Stimulated activated naive CD8-positive, alpha-beta T cell treated with anti-CD3 and anti-CD28 coated beads, Interleukin-15, Interleukin-2, amounts not matched to agents 100 U/mL and 50 U/mL, for 24 hours (primary cell): ENCODE measurements at places on chromosomes 3 and 15.

- no peak for DNase-seq
Observed at GRCh38 chr3:4977853-4978203, 1.4 kb upstream of the BHLHE40 start.

GRCh38 chr3:84925571-84925970 is 33.2 kb upstream of the CADM2 start:
- no peak for DNase-seq

DNA sequence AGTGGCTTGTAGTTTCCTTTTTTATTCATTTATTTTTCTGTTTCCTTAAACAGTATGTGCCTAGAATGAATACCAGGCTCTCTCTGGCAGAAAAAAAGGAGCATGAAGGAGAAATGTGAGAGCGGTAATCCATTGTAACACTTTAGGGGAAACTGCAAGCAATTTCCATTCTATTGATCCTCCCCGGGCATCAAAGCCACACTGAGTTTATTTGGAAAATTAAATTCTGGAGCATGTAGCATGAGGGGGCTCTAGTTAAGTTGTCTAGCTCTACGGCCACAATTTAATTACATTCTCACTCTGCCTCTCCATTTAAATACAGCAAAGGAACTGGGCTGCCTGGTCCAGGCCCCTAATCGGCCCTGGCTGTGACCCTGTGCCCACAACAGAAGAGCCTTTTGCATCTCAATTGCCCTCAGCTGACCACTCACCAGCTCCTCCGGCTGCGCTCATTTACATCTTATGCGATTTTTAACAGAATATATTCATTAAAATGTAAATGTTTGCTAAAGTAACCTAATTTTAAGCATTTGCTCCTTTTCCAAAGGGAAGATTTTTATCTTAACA is 72.9 kb downstream of the MEGF11 start:
- no peak for DNase-seq

DNA sequence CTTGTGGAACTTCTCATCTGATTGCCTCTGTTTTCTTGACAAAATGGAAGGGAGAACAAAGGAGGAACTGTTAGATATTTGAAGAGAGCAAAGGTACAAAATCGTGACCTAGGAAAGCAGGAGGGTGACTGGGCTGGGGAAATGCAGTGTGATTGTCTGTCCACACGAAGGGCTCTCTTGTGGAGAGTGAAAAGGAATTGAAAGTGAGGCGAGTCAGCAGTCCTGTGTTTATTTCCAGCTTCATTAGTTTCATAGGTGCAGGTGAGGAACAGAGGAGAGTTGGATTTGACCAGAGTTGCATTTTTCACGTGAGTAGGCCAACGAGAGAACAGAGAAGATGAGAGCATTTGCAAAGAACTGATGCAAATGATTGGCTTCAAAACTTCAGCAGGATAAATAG is 336.4 kb upstream of the SATB1 start:
- DNase-seq, result no peak

GRCh38 chr3:179981646-179982045 is 55.1 kb downstream of the PEX5L start:
- DNase-seq, result no peak

DNA sequence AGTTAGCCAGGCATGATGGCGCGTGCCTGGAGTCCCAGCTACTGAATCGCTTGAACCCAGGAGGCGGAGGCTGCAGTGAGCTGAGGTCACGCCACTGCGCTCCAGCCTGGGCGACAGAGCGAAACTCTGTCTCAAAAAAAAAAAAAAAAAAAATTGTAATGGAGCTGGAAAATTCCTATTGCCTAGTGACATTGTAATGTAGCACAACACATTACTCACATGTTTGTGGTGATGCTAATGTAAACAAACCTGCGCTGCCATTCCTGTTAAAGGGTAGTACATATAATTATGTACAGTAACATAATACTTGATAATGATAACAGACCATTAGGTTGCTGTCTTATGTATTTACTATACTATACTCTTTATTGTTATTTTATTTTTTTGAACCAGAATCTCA is 39.1 kb downstream of the KNL1 start:
- DNase-seq, result no peak

GRCh38 chr15:95511671-95512070 is 818.8 kb upstream of the NR2F2 start:
- DNase-seq, result no peak

- no peak for DNase-seq
Observed at GRCh38 chr15:42903388-42904324, 16.9 kb downstream of the TTBK2 start.

- DNase-seq, result no peak
Observed at GRCh38 chr3:128786434-128787020, 60.5 kb downstream of the RAB7A start.

GRCh38 chr3:111592936-111593335 is 2.2 kb downstream of the ZBED2 start:
- no peak for DNase-seq

GRCh38 chr3:31541089-31541488 is 8.4 kb downstream of the STT3B start:
- DNase-seq, result no peak

DNA sequence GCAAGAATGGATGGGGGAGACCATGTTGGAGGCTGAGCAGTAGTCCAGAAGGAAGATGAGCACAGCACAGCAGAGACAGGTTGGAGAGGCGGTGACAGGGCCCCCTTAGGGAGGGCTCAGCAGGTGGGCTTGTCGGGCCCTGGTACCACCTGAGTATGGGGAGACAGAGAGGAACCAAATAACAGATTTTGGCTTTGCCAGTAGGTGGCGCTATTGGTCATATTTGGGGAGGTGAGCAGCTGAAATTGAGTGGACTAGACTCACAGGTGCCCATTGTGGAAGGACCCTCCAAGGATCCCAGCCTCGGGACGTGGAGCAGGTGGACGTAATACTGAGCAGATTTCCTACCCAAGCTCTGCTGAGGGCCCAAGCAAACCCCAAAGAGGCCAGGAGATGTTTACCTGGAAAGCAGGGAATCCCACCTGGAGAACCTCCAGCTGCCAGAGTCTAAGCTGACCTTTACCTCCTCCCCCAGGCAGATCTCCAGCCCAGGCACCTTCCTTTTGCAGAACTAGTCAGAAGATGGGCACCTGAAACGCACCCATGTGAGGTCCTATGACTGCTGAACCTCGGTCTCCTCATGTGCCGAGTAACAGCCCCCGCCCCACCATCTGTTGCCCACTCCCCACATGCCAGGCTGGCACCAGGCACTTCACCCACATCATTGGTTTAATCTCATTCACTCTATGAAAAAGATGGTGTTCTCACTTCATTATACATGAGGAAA is 24.6 kb upstream of the CORO2B start:
- peak; percentile 81 for DNase-seq

DNA sequence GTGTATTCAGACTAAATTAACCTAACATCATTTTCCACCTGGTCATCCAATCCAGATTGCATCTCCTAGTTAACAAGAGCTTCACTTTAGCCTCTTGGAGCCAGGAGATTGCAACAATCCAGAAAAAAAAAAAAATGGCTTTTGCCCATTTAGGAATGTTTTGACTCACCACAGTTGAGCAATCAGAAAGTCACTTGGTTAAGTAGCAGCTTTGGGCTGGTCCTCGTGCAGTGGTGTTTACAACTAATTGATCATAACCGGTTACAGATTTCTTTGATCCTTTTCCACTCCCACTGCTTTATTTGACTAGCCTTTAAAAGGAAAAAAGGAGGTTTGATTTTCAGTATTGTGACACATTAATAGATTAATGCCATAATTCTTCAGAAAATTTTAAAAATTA is 688.8 kb upstream of the CCDC54 start:
- DNase-seq, result no peak

- DNase-seq, result no peak
Observed at GRCh38 chr3:99678023-99678422, 39.6 kb downstream of the COL8A1 start.

- no peak for DNase-seq
Observed at GRCh38 chr3:9399337-9399703, 1.9 kb downstream of the SETD5 start.

DNA sequence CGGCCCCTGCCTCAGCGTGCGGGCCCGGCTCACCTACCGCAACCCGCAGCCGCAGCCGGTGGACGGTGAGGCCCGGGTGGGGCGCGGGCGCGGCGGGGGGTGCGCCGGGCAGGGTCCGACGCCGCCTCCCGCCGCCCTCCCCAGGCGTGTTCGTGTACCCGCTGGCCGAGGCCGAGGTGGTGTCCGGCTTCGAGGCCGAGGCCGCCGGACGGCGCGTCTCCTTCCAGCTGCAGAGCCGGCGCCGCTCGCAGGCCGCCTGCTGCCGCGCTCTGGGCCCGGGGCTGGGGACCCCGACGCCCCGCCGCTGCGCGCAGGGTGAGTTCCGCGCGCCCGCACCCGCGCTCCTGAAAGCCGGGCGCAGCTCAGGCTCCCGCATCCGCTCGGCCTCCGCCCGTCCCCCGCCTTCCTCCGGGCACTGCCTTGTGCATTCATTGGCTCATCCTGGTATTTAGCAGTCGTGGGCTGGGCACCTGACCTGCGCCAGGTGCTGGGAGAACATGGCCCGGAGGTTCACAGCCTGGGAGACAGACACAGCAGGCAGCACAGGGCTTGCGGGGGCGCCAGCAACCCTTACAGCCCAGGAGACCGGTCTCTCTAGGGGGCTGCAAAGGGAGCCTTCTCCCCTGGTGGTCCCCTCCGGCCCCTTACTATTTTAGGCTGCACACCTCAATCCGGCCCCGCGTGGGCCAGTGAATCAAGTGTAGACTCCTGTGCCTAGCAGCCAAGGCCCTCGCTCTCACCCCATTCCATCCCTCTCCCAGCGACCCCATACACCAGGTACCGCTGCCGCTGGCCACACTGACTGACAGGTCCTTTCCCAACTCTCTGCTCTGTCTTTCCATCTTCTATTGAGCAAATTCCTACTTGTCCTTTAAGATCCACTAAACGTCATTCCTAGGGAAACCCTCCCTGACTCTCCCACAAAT is 1.5 kb downstream of the VWA5B2 start:
- no peak for DNase-seq
